ENCODE measurements at places on chromosomes 13 and 19. TPM values are rescaled to one million over a fixed set of nuclear protein-coding genes. Genes with fewer than 3 reads are reported as not detected.
A peak's percentile ranks its signal among the peaks of the same experiment; 100 is the strongest.

DNA sequence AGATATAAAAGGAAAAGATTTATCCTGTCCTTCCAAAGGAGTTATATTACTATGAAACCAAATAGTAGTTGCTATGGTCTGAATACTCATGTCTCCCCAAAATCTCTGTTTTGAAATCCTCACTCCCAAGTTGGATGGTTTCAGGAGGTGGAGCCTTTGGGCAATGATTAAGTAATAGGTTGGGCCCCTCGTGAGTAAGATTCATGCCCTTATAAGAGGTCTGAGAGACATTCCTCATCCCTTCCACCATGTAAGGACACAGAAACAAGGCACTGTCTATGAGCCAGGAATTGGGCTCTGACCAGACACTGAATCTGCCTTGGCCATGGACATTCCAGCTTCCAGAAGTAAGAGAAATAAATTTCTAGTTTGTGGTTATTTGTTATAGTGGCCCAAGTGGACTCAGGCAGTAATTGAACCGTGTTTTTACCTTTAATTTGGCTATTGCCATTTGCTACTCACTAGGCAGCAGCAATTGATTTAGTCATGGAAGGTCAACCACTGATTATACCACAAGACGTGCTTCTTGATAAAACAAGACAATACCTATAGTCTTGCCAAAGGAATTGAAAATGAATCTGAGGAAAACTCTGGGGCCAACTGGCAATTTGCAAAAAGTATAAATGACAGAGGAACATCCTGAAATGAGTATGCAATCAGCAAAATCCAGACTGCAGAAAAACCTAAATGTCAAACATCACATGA, 717.4 kb upstream of the SPRY2 start:
- H3K27ac ChIP-seq: no peak overlapping the region
- no peaks in the 10 kb centered on the region for H3K27me3 ChIP-seq
- DNase-seq: no peak

DNA sequence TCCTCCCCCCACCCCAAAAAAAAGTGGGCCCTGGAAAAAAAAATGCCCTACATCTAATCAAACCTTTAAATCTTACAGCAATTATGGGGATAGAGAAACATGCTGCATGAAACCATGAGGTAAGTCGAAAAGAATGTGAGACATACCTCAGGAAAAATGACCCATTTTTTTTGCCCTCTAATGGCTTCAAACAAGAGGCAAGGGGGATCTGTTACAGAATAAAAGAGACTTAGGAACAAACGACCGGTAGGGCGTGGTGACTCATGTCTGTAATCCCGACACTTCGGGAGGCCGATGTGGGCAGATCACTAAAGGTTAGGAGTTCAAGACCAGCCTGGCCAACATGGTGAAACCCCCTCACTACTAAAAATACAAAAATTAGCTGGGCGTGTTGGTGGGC, 8.4 kb downstream of the RGL3 start:
- no peak overlapping the region for H3K27ac ChIP-seq
- DNase-seq: no peak
- H3K4me3 ChIP-seq: no peak overlapping the region
- no peaks in the 10 kb centered on the region for H3K4me1 ChIP-seq
- peaks cover 14% of the 10 kb centered on the region for H3K27me3 ChIP-seq

Gene IGFL1
- not detected for total RNA-seq

DNA sequence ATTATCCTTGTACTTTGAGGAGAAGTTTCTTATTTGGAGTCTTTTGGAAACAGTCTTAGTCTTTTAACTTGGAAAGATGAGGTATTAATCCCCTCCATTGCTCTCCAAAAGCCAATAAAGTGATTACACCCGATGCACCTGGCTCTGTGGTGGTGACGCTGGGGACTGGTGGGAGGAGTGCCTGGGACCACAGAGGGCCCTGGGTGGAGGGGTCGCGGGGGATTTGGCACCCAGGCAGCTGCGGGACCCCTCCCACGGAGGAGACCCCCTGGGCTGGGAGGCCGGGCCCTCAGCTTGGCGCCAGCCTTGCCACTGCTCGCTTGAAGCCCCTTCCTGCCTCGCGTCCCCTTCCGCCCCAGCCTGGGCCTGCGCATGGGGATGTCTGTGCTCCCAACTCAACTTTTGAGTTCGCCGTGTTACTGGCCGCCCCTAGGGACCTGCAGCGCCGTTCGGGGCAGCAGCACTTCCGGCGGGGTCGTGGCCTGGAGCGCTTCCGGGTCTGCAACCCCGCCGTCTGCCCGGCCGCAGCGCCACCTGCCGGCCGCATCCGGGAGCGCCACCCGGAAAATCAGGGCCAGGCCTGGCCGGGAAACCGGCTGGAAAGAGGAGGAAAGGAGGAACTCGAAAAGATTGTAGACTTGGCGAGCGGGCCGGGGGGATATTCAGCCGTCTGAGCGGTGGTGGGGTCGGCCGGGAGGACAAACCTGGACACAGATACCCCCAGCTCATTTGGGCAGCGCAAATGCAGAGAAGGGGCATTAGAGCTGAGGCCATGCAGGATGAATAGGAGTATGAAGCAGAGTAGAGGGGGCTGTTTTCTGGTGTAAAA, 8.4 kb downstream of the PEAK3 start:
- H3K36me3 ChIP-seq: peaks cover 43% of the 10 kb centered on the region
- H3K27me3 ChIP-seq: no peaks in the 10 kb centered on the region
- DNase-seq: peak; percentile 86

DNA sequence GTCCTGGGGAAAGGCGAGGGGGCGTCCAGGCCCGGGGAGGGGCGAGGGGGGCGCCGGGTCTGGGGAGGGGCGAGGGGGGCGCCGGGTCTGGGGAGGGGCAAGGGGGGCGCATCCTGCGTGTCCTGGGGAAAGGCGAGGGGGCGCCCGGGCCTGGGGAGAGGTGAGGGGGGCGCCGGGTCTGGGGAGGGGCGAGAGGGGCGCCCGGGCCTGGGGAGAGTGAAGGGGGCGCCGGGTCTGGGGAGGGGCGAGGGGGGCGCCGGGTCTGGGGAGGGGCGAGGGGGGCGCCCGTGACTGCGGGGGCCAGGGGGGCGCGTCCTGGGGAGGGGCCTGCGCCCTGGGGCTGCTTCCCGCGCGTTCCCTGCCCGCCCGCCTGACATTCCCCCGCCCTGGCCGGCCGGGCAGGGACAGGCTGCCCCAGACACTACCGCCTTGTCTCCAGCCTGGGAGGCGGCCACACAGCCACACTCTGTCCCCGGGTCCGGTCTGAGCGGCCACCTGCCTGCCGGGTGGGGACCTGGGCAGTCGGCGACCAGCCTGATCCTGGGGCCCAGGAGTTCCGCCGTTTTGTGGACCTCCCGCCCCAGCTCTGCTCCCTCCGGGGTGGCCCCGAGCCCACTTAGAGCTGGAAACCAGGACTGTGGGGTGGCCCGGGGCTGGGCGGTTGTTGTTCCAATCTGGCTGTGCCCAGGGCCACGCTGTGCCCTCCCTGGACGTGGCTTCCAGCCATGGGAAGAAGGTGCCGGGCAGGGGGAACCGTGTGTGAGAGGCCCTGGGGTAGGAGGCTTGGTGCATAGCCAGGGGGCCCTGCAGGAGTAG, 11.8 kb downstream of the PALM start:
- H3K27me3 ChIP-seq: peaks cover 7% of the 10 kb centered on the region
- no peak for DNase-seq
- H3K4me3 ChIP-seq: no peak overlapping the region
- no peaks in the 10 kb centered on the region for H3K4me1 ChIP-seq
- H3K36me3 ChIP-seq: no peaks in the 10 kb centered on the region
- no peak overlapping the region for H3K27ac ChIP-seq

GRCh38 chr19:43501661-43502418, 2.7 kb downstream of the PHLDB3 start:
- H3K4me1 ChIP-seq: peaks cover 32% of the 10 kb centered on the region
- H3K27me3 ChIP-seq: no peaks in the 10 kb centered on the region
- H3K4me3 ChIP-seq: no peak overlapping the region
- H3K36me3 ChIP-seq: peaks cover 15% of the 10 kb centered on the region
- no peak overlapping the region for H3K27ac ChIP-seq

DNA sequence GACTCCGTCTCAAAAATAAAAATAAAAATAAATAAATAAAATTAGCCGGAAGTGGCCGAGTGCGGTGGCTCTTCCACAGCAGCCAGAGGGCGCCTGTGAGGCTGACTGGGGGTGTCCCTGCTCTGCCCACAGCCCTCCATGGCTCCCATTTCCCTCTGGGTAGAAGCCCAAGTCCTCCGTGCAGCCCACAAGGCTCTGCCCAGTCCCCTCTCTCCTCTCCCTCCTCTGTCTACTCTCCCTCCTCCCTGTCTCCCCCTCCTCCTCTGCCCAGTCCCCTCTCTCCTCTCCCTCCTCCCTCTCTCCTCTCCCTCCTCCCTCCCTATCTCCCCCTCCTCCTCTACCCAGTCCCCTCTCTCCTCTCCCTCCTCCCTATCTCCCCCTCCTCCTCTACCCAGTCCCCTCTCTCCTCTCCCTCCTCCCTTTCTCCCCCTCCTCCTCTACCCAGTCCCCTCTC, 20.4 kb downstream of the MISP start:
- DNase-seq: peak; percentile 45
- H3K4me3 ChIP-seq: no peak overlapping the region
- H3K27me3 ChIP-seq: peaks cover 5% of the 10 kb centered on the region
- H3K36me3 ChIP-seq: no peaks in the 10 kb centered on the region

- no peak for DNase-seq
- no peaks in the 10 kb centered on the region for H3K36me3 ChIP-seq
- no peak overlapping the region for H3K4me3 ChIP-seq
- no peak overlapping the region for H3K27ac ChIP-seq
Measured at GRCh38 chr13:95378603-95379002, 77.4 kb upstream of the ABCC4 start.

Gene ZBTB7A
- total RNA-seq: 53.5 TPM

DNA sequence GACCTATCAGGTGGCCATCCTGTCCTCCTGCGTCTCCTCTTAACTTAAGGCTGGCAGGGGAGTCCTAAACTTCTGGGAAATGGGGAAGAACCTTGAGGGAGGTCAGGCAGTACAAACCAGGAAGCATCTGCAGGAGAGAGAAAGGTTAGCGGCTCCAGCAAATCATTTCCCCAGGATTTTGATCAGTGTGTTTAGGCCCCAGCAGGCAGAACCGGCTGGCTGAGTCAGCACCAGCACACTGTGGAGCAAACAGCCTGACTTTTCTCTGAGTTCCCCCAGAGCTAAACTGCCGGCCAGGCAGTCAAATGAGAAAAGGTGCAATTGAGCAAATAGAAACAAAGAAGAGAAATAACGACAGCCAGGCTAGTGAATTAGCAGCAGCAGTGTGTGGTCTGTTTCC, 46.7 kb upstream of the MEDAG start:
- no peak overlapping the region for H3K27ac ChIP-seq
- H3K4me3 ChIP-seq: no peak overlapping the region
- H3K4me1 ChIP-seq: no peaks in the 10 kb centered on the region

- no peak overlapping the region for H3K4me3 ChIP-seq
- H3K4me1 ChIP-seq: no peaks in the 10 kb centered on the region
- H3K27me3 ChIP-seq: no peaks in the 10 kb centered on the region
- no peak for DNase-seq
- no peaks in the 10 kb centered on the region for H3K36me3 ChIP-seq
Measured at GRCh38 chr13:104584481-104584880, 1518.3 kb upstream of the SLC10A2 start.

- H3K4me3 ChIP-seq: no peak overlapping the region
- H3K36me3 ChIP-seq: no peaks in the 10 kb centered on the region
- peaks cover 52% of the 10 kb centered on the region for H3K27me3 ChIP-seq
Measured at GRCh38 chr13:101917833-101918661, 465.6 kb downstream of the ITGBL1 start.

Gene ZNF8
- 4.5 TPM for total RNA-seq

DNA sequence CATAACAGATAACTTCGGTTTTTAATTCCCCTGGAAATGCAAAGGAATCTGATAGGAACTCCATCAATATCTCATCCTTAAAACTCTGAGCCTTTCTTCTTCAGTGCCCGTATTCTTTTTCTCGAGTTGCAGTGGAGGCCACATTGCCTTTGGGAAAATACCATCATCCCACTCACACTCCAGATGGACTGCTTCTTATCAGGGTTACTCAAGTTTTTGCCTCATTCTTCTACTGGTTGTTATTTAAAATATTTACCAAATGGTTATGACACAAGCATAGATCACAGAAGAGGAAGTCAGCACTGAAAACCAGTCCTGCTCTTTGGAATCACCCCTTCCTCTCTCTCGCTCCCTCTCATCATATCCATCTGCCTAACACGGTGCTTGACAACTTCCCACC, 1020.5 kb upstream of the SLC10A2 start:
- H3K4me1 ChIP-seq: no peaks in the 10 kb centered on the region
- no peak for DNase-seq
- H3K4me3 ChIP-seq: no peak overlapping the region
- H3K36me3 ChIP-seq: no peaks in the 10 kb centered on the region

DNA sequence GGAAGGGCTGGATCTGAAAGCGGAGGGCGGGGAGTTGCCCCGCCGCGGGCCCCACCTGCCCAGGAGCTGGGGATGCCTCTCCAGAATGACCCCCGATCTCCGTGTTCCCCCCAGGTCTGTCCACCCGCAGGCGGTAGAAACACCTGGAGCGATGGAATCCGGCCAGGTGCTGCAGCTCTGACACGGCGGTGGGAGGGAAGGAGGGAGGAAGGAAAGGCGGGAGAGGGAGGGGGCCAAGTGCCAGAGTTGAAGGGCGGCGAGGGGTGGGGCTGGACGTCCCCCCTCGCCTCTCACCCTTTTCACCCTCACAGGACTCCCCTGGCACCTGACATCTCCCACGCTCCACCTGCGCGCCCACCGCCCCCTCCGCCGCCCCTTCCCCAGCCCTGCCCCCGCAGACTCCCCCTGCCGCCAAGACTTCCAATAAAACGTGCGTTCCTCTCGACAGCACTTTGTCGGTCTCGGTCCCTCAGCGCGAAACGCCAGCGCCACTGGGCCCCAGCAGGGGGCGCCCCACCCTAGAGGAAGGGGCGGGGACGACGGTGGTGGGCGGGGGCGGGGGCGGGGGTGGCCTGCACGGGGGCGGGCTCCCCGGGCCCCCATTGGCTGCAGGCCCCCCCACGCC, 337 bp upstream of the FXYD7 start:
- H3K27me3 ChIP-seq: peaks cover 27% of the 10 kb centered on the region
- H3K27ac ChIP-seq: no peak overlapping the region
- no peaks in the 10 kb centered on the region for H3K36me3 ChIP-seq
- DNase-seq: peak; percentile 75

- no peak overlapping the region for H3K27ac ChIP-seq
- no peaks in the 10 kb centered on the region for H3K4me1 ChIP-seq
- no peaks in the 10 kb centered on the region for H3K27me3 ChIP-seq
Measured at GRCh38 chr13:107205318-107206104, 637.6 kb upstream of the ARGLU1 start.

DNA sequence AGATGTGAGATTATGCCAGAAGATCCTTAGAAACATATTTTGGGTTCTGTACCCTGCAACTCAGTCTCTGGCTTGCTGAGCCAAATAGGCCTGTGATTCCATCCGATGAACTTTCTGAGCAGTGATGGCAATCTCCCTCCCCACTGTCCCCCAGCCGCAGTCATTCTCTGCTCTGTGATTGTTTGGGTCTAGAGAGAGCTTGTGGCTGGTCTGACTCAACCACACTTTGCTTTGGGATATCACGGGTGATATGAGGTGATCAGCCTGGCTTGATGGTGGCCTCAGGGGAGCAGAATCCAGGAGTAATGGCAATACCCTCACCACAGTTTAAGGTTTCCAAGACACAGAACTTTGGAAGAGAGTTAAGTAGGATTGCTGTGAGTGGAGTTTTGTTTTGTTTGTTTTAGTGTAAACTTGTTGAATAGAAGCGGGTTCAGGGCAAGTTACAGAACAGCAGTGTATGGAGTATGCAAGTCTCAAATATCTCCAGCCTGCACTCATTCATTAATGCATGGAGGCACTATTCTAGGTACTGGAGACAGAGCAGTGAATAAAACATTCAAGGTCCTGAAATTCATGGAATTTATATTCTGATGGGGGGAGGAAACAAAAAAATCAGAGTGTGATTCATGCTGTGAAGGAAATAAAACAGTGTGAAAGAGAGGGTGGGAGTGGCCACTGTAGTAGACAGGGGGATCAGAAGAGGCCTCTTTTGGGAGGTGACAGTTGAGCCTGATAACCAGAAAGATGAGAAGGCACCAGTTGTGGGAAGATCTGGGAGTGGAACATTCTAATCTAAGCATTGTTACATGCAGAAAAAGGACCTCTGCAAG, 5.3 kb downstream of the SAMD4B start:
- H3K4me1 ChIP-seq: peaks cover 68% of the 10 kb centered on the region
- peaks cover 40% of the 10 kb centered on the region for H3K36me3 ChIP-seq
- no peak overlapping the region for H3K4me3 ChIP-seq
